ENCODE measurements at places on chromosomes 16 and 17.
A peak's percentile ranks its signal among the peaks of the same experiment; 100 is the strongest.

GRCh38 chr16:1677339-1677738, 740 bp upstream of the JPT2 start:
- no peak for DNase-seq

GRCh38 chr17:32903774-32904673, 23.9 kb upstream of the TMEM98 start:
- DNase-seq: no peak

DNA sequence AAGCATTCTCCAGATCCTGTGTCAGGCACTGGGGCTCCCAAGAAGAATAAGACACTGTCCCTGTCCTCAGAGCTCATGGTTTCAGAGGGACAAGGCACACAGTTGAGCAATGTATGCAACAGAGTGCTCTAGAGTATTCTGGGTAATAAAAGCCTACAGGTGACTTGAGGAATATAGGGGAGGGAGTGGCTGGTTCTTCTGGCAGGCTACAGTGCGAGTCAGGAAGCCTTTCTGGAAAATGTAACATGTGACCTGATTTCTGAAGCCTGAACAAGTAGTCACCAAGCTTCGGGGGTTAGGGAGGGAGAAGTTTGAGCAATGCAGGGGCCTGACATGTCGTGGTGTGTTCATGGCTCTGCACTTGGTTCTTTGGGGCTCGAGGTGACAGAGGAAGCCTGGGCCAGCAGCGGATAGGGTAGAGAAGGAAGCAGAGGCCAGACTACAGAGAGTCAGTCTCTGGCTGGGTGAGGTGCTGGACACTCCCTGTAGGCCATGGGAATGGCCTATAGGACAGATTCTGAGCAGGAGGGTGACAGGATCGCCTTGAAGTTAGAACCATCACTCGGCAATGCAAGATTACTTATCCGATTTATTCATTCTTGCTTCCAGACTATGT, 16.0 kb upstream of the LRRC75A start:
- no peak for DNase-seq

- DNase-seq: no peak
These were observed 32.3 kb downstream of the TNFRSF13B start for GRCh38 chr17:16939606-16940115.

DNA sequence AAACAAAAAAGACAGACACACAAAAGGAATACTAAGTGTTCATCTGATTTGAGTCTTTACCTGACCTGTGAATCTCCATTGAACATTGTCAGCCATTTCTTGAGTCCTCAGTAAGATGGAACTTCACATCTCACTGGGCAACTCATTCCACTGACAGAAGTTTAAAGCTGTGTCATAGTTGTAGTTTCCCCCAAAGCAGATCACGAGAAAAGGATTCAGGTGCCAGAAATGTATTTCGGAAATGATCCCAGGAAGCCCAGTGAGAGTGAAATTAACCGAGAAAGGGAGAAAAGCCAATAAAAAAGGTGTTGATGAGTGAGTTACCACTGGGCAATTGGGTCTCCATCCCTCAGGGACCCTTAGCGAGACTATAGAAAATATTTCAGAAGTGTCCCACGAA, 6.5 kb downstream of the CHD9 start:
- DNase-seq: no peak

DNA sequence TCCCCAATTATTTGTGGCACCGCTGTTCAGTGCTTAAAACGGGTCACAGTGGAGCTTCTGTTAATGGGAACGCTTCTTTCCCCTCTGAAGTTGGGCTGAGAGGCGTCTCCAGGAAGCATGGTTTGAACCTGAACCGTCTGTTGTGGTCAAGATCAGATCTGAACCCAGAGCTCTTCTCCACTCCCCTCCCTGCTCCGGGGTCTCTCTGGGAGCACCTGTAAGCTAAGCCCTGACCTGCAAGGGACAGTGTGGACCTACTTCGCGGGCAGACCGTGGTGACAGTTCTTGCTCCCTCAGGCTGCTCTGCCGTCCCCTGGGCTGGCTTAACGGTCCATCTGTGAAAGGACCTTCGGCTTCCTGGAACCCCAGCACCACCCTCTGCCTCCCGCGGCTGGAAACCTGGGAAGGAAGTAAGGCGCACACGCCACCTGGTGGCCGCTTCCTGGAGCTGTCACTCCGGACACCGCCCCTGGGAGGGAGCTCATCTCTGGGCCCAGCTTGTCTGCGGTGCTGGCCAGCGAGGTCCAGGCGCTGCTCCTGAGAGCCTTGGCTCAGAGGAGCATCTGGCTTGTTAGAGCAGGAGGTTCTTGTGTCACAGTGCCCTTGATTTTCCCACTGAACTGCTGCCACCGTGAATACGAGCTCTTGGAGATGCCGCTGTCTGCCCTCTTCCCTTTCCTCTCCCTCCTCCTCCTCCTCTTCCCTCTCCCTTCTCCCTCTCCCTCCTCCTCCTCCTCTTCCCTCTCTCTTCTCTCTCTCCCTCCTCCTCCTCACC, 518.5 kb upstream of the EEF2KMT start:
- DNase-seq: no peak

- DNase-seq: no peak
These were observed 141.8 kb downstream of the GRIN2A start for GRCh38 chr16:10040136-10041080.

DNA sequence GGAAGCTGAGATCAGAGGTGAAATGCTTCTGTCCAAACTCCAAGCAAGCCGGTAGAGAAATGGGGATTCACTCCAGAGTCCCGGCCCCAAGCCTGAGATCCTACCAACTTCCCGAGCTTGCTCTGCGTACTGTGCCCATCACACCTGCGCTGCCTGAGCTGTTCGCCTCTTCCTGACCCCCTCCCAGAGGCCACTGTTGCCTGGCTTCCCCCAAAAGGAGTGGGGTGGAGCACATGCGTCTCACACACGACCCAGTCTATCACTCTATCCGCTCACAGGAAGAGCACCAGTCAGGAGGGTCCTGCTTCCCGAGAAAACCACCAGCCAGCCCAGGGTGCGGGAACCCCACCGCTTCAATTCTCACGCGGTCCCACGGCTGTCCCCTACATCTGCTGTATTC, 13.5 kb upstream of the C16orf95 start:
- no peak for DNase-seq

GRCh38 chr16:67734731-67735201, 15.7 kb upstream of the GFOD2 start:
- no peak for DNase-seq

DNA sequence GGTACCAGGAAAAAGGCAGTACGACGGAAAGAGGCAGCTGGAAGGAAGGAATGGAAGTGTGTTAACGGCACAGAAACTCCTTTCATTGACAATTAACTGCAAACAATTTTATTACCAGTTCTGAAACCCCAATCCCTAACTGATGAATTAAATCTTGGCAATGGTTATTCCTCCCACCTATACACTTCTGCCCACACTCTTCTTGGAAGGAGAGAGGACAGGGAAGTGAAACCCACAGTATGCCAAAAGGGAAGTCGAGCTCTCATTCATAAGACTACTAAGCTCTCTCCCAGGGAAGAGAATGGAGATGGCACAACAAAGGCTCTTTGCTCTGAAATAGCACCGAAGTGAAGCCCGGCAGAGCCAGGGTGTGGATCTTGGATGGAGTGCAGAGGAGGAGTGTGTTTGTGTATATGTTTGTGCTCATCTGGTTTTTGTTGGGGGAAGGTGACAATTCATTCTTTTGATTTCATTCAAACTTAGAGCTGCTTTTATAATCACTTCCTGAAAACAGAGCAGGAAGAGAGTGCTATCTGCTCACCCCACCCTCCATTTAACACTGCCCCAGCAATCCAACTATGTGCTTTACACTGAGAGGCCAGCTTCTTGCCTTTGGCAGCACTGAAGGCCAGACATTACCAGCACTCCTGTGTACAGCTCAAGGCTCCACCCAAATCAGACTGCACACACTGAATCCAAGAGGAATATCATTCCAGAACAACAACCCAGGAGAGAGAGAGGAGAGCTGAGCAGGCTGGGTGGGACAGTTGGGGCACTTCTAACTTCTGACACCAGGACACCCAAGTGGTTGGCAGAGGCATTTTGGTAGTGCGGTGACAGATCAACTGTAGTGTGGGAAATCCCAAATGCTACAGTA, 68.7 kb downstream of the HIC1 start:
- no peak for DNase-seq

DNA sequence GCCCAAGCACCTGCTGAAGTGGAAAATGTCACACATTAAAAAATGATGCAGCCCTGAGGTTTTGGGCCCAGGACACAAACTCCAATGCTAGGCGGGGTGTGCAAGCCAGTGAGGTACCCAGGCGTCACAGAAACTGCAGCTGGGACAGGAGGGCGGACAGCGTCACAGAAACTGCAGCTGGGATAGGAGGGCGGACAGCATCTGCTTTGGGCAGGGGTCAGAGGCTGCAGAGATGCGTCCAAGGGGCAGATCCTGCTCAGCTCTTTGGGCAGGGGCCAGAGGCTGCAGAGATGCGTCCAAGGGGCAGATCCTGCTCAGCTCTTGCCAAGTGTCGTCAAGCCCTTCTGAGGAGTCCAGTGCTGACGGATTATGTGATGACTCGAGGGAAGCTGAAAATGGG, 43.9 kb upstream of the RCVRN start:
- no peak for DNase-seq

- no peak for DNase-seq
These were observed 817.5 kb downstream of the CDH11 start for GRCh38 chr16:64304396-64304795.

GRCh38 chr17:8141741-8142140, 10.5 kb downstream of the PER1 start:
- no peak for DNase-seq

GRCh38 chr16:56950881-56951771, 10.6 kb upstream of the CETP start:
- peak; percentile 39 for DNase-seq

DNA sequence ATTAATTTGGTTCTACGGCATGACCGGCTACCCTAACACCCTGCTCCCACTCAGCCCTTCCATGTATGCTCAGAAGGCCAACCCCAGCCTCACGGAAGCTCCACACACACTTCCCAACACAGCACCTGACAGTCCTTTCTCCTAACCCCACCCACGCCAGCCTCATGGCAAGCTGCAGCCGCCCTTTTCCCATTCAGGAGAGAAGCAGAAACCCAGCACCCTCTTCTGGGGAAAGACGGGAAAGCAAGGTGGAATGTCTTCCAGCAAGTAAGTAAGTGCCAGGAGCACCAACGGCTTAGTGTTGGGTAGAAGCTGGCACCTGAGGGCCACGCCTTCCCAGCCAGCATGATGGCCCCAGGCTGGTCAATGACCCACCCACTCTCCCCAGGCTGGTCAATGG, 32.1 kb downstream of the ABR start:
- DNase-seq: no peak

DNA sequence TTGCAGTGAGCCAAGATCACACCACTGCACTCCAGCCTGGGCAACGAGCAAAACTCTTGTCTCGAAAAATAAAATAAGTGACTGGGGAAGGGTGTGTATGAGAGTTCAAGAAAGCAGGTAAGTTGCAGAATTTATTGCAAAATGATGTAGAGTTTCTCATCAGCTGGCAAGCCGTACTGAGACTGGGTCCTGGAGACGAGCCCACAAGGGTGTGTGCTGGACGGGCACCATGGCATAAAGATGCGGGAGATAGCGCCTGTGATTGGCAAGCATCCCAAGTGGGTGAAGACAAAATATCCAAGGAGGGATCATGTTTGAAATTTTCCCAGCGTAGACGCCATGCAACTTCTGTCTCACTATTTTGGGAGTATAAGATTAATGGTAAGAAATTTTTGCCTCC, 59.4 kb downstream of the WNT3 start:
- no peak for DNase-seq

DNA sequence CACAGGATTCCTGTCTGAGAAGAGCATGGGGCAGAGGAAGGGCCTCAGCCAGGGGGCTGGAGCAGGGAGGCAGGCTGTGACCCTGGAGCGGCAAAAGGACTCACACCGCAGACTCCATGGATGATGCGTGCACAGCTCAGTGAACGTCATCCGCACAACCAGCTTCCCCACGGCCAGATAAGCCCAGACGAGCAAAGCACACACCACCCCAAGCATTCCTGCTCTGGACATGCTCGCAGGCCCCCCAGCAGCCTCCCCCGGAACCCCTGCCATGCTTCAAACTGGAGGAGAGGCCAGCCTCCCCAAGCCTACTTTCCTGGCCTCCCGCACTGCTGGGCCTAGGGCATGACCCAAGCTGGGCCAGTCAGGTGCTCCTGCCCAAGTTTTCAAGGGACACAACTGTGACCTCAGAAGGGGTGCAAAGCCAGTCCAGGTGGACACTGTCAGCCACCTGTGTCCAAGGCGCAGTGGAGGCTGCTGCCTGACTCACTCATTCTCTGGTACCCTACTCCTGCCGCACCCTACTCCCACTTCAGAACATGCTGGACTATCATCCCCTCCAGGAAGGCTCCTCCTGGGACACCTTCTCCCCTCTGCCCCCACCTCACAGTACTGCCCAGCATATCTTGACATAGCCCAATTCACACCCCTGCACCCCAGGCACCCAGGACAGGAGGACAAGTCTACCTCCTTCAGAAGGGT, 4.8 kb downstream of the BCAR1 start:
- no peak for DNase-seq

DNA sequence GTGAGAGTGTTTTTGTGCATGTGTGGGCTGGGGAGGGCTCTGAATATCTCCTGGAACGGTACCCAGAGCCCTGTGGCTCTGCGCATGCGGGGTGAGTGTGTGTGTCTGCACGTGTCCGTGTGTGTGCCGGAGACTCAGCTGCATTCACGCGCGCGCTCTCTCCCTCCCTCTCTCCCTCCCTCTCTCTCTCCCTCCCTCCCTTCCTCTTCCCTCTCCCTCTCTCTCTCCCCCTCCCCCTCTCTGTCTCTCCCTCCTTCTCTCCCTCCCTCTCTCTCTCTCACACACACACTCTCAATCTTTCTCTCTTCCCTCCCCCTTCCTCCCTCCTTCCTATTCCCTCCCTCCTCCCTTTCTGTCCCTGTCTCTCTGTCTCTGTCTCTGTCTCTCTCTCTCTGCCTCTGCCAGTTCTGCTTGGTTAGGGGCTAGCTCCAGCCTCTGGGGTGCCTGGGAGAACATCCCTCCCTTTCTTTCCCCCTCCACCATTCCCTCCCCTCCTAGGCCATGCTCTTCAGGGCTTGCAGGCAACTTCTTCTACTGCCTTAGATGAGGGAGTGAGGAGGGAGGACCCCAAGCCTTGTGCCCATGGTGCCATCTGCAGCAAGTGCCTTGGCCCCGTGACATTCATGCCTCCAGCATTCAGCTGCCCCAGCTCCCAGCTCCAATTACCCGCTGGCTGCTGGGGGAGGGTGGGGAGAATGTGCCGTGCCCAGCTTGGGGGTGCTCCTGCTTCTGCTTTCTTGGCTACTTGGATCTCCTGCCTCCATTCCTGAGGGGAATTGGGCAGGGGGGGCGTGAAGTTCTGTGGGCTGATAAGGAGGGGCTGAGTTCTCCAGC, 6.4 kb downstream of the THRA start:
- DNase-seq: peak; percentile 81

Data from stimulated activated CD4-positive, alpha-beta T cell treated with anti-CD3 and anti-CD28 coated beads, Interleukin-4, amount 100 ng/mL, for 4 hours (primary cell).